T-cell (primary cell): ENCODE measurements at places on chromosomes 6 and 20. TPM values are rescaled to one million over a fixed set of nuclear protein-coding genes. Genes with fewer than 3 reads are reported as not detected.

DNA sequence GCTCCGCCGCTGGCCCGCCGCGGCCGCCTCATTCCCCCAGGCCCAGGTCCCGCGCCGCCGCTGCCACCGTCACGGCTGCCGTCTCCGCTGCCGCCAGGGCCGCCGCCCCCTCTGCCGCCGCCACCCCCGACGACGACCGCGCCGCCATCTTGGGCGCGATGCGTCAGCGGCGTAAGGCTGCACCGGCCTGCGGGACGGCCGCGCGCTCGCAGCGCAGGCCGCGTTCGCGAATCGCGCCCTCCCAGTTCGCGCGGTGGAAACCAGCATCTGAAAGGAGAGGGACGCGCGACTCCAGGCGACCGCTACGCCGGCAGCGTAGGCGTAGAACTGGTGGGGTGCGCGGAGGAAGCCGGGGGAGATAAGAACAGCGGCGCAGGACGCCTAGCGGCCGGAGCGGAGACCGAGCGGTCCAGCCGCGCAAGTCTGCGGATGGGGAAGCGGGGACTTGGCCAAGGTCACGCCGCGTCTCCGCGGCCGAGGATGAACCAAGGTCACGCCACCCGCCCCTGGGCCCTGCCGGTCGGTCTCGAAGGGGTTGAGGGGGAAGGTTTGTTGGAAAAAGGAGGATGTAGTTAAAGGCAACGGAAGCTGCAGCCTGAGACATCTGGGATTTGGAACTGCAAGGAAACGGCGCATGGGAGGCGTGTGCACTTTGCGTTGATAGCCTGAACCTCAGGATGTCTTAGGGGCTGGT is at the start of gene NUDT3:
Gene NUDT3 (minus strand): TSS at position 173 of the 694 bp plus-strand sequence. CDS start 307 bp downstream, outside the sequence.
- no peaks in the 10 kb centered on the region for H3K27me3 ChIP-seq
- peak within 1 kb of the TSS; percentile 67 for H3K27ac ChIP-seq
- DNase-seq = peak; percentile 91
- H3K4me3 ChIP-seq = peak within 1 kb of the TSS; percentile 81
- peaks cover 13% of the 10 kb centered on the region for H3K4me1 ChIP-seq

GRCh38 chr6:161211380-161212035 is 62.4 kb downstream of the AGPAT4 start:
- no peaks in the 10 kb centered on the region for H3K4me1 ChIP-seq
- no peaks in the 10 kb centered on the region for H3K36me3 ChIP-seq
- no peak for DNase-seq

DNA sequence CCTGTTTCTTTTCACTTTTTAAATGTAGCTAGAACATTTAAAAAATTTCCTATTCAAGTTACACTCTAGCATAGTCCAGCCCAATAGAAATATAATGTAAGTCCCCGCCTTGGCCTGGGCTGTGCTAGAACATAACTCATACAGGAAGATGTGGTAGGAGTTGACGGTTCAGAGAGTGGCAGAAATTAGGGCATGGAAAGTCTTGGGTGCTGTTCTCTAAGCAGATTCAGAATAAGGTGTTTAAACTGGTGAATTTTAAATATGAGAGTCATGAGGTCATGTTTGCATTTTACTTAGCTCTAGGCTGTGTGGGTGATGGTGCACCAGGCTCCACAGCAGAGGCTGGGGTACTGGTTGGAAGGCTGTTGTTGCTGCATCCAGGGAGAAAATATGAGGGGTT is 256.5 kb downstream of the FARS2 start:
- H3K27me3 ChIP-seq = no peaks in the 10 kb centered on the region
- H3K4me3 ChIP-seq = no peak overlapping the region
- peak overlapping the region; percentile 25 for H3K27ac ChIP-seq
- DNase-seq = peak; percentile 21
- H3K36me3 ChIP-seq = no peaks in the 10 kb centered on the region
- H3K4me1 ChIP-seq = peaks cover 30% of the 10 kb centered on the region

Gene MYLK2
- total RNA-seq = not detected

Gene FAM8A1
- 19.1 TPM for total RNA-seq

Gene SOX18
- 0.44 TPM for total RNA-seq

DNA sequence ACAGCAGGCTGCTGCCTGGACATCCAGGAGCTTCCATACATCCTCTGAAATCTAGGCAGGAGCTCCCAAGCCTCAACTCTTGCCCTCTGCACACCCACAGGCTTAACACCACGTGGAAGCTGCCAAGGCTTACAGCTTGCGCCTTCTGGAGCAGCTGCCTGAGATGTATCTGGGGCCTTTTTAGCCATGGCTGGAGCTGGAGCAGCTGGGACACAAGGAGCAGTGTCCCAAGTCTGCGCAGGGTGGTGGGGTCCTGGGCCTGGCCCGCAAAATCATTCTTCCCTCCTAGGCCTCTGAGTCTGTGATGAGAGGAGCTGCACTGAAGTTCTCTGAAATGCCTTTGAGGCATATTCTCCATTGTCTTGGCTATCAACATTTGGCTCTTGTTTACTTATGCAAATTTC is 255.0 kb downstream of the DLL1 start:
- no peak overlapping the region for H3K27ac ChIP-seq
- DNase-seq = no peak
- no peaks in the 10 kb centered on the region for H3K36me3 ChIP-seq
- H3K4me3 ChIP-seq = no peak overlapping the region
- no peaks in the 10 kb centered on the region for H3K27me3 ChIP-seq

DNA sequence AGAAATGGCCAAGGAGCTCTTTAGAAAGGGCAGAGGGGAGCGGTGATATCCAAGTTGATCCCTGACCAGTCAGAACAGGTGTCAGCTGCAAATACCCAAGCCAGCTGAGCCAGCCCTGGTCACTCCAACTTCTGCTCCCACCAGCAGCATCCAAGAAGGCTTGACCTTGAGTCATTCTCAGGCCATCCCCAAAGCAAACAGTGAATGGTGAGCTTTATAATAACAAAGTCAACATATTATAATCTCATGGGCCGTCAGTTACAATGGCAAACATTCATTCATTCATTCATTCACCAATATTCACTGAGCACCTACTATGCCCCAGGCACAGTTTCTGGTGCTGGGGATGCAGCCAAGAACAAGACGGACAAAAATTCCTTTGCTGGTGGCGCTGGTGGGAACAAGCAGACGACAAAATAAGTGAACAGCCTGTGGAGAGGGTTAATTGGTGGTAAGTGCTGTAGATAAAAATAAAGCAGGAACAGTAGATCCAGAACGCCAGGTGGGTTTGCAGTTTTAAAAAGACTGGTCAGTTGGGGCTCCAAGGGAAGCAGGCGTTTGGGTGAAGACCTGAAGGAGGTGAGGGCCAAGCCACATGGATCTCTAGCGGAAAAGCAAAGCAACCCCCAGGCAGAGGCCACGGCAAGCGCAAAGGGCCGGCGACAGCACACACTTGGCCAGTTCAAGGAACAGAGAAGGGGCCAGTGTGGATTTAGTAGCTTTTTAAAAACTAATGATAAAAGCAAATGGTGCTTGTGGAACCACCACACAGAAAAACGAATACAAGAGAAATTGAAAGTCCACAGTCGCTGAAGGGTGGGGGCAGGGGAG is 131.8 kb upstream of the PTPN1 start:
- no peaks in the 10 kb centered on the region for H3K36me3 ChIP-seq
- no peak overlapping the region for H3K27ac ChIP-seq
- no peak overlapping the region for H3K4me3 ChIP-seq
- peaks cover 30% of the 10 kb centered on the region for H3K4me1 ChIP-seq

DNA sequence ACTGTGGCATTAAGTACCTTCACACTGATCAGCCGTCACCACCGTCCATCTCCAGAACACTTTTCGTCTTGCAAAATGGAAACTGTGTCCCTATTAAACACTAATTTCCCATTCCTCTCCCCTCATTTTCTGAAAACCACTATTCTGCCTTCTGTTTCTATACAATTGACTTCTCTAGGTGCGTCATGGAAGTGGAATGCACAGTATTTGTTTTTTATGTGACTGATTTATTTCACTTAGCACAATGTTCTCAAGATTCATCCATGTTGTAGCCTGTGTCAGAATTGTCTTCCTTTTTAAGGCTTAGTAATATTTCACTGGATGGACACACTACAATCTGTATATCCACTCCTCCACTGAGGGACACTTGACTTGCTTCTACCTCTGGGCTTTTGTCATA is 53.8 kb upstream of the PDE10A start:
- no peak for DNase-seq
- no peak overlapping the region for H3K4me3 ChIP-seq
- H3K4me1 ChIP-seq = no peaks in the 10 kb centered on the region
- no peaks in the 10 kb centered on the region for H3K36me3 ChIP-seq

- H3K27me3 ChIP-seq = no peaks in the 10 kb centered on the region
- DNase-seq = no peak
- H3K4me3 ChIP-seq = no peak overlapping the region
- no peaks in the 10 kb centered on the region for H3K36me3 ChIP-seq
- no peak overlapping the region for H3K27ac ChIP-seq
- H3K4me1 ChIP-seq = no peaks in the 10 kb centered on the region
These were observed 66.9 kb downstream of the COL19A1 start for GRCh38 chr6:69933239-69933638.

DNA sequence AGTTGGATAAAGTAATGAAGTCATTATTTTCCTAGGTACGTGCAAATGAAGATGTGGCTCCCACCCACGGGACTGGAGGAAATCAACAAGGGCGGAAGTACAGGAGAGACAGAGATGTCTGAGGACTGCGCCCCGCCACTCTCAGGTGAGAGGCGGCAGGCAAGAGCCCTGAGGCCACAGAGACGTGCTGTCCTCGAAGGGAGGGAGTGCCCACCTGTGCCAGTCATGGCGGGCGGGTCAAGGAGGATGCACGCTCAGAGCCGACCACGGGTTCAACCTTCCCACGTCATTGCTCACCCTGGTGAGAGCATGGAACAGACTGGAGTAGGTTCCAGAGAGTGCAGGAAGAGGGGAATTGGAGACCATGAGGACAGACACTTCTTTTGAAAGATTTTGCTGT is 12.7 kb downstream of the CST8 start:
- H3K36me3 ChIP-seq = no peaks in the 10 kb centered on the region
- H3K27me3 ChIP-seq = no peaks in the 10 kb centered on the region
- H3K4me3 ChIP-seq = no peak overlapping the region
